ENCODE measurements at places on chromosomes 7 and 10.

DNA sequence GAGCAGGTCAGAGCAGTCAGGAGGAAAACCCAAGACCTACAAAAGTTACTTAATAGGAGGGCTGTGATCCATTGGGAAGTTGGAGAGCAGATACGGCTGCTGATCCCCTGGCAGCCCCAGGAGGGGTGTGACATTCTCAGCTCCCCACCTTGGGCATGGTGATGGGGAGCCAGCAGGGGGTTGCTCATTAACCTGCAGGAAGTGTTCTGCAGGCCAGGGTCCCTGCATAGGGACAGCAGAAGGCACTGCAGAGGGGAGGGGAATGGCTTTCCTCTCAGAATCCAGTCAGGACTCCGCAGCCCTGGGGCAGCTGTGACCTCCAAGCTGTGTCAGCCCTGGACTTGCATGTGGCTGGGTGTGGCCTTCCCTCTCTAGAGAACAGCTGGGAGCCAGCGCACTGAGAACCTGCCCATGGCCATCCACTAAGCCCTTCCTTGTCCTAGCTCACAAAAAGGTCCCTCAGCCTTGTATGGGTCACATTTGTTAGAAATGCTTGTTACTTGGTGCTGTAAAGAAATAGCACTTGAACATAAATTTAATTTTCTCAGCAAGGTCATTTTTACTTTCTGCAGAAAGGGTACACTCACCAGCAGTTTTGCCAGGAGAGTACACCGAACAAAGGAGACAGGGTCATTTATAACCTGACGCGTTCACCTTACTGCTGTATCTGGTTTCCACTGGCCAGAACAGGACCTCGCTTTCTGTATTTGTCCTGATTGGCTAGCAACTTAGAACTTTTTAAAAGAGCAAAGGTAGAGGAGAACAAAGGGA lies 169.6 kb downstream of the COBL start:
- H3K36me3 ChIP-seq = no peaks in the 10 kb centered on the region
- no peak overlapping the region for H3K27ac ChIP-seq
- peaks cover 6% of the 10 kb centered on the region for H3K4me1 ChIP-seq
- no peak for DNase-seq
- H3K4me3 ChIP-seq = no peak overlapping the region

GRCh38 chr10:29648114-29648982 lies 13.6 kb upstream of the SVIL start:
- peaks cover 44% of the 10 kb centered on the region for H3K4me1 ChIP-seq
- H3K36me3 ChIP-seq = no peaks in the 10 kb centered on the region
- peak overlapping the region; percentile 84 for H3K27ac ChIP-seq
- no peak overlapping the region for H3K4me3 ChIP-seq
- DNase-seq = no peak

GRCh38 chr7:7675686-7676085 lies 35.1 kb downstream of the UMAD1 start:
- H3K4me3 ChIP-seq = no peak overlapping the region
- H3K27ac ChIP-seq = no peak overlapping the region
- DNase-seq = no peak
- H3K4me1 ChIP-seq = no peaks in the 10 kb centered on the region
- no peaks in the 10 kb centered on the region for H3K27me3 ChIP-seq
- peaks cover 16% of the 10 kb centered on the region for H3K36me3 ChIP-seq

GRCh38 chr10:88582411-88582805 lies 710 bp downstream of the RNLS start:
- DNase-seq = no peak
- peaks cover 6% of the 10 kb centered on the region for H3K4me1 ChIP-seq
- no peaks in the 10 kb centered on the region for H3K36me3 ChIP-seq
- H3K4me3 ChIP-seq = peak overlapping the region; percentile 64

DNA sequence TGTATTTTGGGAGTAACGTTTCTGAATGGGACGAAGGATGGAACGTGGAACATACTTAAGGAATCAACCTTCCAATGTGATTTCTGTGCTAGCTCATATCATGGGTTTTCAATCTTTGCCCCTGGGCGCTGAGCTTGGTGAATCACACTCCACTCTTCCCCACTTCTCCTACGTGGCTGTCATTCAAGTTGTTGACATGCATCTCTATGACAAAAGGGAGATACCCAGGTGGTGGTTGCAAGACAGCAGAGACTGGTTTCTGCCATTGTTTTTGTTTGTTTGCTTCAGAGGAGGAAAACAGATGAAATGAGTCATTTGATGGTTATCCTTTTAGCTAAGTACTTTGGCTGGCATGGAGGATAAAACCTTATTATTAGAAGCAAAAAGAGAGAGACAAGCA lies 573.9 kb downstream of the GATA3 start:
- DNase-seq = peak; percentile 64
- no peaks in the 10 kb centered on the region for H3K36me3 ChIP-seq
- no peaks in the 10 kb centered on the region for H3K27me3 ChIP-seq
- H3K4me1 ChIP-seq = peaks cover 9% of the 10 kb centered on the region

GRCh38 chr7:41706228-41706930 lies 3.5 kb upstream of the INHBA start:
- no peak for DNase-seq
- H3K4me1 ChIP-seq = peaks cover 20% of the 10 kb centered on the region
- H3K27me3 ChIP-seq = peaks cover under 1% of the 10 kb centered on the region
- no peaks in the 10 kb centered on the region for H3K36me3 ChIP-seq

- H3K36me3 ChIP-seq = no peaks in the 10 kb centered on the region
- H3K4me3 ChIP-seq = no peak overlapping the region
- H3K27me3 ChIP-seq = no peaks in the 10 kb centered on the region
- H3K4me1 ChIP-seq = peaks cover 5% of the 10 kb centered on the region
Observed at GRCh38 chr7:1818575-1819258, 148.6 kb downstream of the ELFN1 start.

Data from suprapubic skin (tissue), 4 donors.